ENCODE measurements at places on chromosomes 4 and X.

DNA sequence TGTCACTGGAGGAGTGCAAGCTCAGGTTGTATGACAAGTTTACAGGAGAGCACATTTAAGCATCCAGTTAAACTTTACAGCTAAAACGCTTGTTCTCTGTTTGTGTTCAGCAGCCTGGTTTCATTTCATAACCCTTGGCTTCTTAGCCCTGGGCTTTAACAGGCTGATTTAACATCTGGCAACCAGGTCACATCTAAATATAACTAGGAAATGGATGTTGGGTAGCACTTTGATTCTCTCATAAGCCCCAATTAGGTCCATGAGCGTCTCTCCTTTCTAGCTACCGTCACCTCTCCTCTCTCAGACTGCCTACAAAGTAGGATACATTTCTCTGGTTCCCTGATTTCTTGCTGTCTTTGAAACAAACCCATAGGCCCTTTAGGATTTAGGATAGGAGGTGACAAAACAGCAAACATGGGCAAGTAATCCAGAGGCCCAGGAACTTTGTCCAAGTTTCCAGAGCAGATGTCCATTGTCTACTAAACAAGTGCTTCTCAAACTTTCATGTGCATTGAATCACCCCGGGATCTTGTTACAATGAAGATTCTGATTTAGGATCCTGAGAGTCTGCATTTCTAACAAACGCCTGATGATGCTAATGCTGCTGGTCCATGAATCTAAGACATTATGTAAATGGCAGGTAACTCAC, 22.5 kb downstream of the OTUD6A start:
- DNase-seq: no peak

GRCh38 chr4:5789141-5789540, 78.1 kb downstream of the EVC start:
- no peak for DNase-seq

- DNase-seq: no peak
These were observed 228.5 kb upstream of the CASK start for GRCh38 chrX:42151808-42152207.

DNA sequence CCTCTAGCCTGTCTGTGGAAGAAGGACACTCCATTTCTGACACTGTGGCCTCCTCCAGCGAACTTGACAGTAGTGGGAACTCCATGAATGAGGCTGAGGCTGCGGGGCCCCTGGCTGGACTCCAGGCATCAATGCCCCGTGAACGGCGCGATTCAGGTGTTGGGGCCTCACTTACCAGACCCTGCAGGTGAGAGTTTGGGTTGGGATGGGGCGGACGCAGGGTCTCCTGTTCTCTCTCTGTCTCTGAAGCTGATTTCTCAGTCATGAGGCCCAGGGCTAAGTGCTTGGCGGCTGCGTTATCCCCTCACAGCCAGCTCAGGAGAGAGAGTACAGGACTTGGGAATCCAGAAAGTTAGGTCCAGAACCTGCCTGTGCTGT, 71.0 kb downstream of the STARD8 start:
- no peak for DNase-seq

DNA sequence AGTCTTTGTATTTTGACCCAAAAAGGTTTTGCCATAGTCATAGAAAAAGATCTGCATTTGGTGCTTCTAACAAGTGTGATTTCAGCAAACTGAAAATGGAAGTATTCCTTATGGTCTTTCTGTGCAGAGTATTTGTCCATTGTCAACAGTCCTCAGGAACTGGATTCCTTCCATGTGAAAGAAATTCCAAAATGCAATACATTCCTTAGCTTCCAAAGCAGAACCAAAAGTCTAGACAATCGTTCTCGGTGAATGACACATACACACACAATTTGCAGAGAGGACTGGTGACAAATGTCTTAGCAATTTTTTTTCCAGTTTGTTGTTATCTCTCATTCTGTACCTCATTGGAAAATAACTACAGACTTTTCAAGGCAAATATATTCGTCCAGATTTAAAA, 562.2 kb upstream of the SLIT2 start:
- DNase-seq: no peak

DNA sequence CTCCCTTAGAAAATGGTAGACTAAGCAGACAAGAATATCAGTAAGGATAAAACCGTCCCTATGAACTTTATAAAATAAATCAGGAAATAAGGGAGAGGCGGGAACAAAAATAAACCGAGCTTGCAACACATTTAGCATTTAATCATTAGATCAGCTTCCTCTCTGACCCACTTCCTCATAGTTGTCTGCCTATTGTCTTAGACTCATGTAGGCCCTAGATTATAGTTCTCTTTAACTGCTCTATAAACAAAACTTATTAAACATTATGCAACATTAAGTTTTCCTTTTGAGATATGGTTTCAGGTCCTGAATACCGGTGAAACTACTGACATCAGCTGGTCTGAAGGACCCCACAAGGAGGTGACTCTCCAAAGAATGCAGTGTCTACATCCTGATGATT, 15.8 kb upstream of the SRD5A3 start:
- DNase-seq: no peak

GRCh38 chrX:129791336-129791735, 11.6 kb downstream of the SASH3 start:
- DNase-seq: no peak

DNA sequence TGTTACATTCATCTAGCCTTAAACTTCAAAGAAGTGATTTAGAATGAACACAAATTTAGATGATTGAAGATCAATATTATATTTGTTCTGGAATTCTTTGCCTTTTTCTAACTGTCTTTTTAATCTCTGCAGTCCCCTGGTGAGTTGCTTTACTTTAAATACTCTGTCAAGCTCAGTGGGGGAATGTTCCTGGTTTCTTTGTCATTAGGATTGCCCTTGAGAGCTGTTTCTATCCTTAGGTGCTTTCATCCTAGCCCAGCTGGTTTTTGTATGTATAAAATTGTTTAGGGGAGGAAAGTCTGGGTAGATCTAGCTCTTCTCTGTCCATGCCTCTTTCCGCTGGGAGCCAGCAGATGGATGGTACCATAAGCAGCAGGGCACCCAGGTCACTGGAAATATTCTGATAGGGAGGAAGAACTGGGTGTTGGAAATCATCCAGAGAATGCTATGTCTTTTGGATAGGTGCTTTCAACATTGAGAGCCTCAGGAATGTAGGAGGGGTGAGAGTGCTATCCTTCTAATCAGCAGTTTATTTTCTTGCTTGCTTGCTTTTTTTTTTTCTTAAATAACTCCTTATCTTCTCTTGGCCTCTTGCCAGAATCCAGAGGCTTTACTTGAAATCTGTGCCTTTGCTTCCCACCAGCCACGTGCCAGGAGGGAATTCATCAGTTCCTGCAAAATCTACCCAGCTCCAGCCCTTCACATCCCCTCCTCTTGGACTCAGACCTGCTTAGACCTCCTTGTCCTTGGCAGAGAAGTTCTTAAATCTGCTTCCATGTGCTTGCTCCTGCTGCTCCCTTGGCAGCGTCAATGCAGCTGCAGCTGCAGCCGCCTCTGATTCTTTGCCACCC, 215.3 kb upstream of the ANXA3 start:
- no peak for DNase-seq

DNA sequence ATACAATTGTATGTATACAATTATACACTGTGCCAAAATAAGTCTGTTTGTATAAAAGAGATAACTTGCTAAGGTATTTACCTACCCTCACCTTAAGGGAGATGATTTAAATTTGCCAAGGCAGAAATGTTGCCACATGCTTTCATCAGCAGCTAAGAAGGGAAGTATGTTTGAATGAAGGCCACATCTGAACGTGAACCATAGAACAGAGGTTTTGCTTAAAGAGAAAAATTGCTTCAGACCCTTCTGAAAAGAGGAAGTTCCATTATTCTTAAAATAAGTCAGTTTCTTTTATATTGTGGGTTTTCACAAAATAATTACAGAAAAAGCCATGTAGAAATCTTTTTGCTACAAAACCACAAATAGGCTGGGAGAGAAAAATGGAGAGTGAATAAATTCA, 621.5 kb upstream of the HTR2C start:
- DNase-seq: no peak

DNA sequence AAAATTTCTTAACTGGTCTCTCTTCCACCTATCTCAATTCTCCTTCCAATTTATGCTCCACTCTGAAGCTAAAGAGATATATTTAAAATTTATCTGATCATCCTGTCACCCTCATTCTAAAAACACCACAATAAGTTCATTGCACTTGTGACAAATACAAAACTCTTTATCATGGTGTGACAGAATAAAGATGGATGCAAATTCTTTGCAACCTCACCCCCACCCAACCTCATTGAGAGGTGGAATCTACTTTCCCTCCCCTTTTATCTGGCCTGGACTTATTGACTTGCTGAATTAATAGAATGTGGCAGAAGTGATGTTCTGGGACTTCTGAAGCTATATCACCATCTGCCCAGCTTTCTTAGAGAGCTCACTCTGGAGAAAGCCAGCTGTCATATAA, 46.5 kb downstream of the IDS start:
- no peak for DNase-seq

- no peak for DNase-seq
These were observed 26.5 kb upstream of the DGKK start for GRCh38 chrX:50497114-50497513.

DNA sequence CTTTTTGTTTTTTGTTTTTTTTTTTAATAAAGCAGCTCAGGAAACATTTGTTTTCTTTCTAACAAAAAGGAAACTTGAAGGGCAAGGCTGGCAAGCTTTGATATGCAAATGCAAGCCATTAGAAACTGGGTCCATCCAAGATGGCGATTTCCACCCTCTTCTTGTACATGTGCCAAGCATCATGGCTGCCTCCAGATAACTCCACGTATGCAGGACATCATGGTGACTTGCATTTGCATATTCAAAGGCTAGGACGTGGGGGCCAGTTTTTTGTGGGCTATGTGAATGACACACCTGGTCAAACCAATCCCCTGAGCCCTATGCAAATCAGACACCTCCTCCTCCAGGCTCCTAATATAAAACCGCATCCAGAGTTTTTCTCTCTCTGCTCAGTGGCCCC, 692.6 kb downstream of the FAM133A start:
- DNase-seq: no peak

DNA sequence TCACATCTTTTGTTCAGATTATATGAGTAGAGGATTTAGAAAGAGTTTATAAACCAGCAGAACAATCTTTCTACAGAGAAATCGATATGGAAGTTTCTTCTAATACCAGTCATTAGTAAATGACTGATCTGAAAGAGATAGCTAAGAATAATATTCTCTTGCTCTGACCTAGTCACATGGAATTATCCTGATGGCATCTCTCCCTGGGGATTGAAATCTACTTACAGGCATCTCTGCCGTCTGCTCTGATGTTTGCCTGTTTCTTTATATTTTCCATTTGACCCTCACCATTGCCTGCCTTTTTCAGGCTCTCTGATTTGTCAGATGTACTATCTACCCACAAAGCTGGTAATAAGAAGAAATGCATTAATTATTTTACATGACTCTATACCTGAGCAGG, 1157.3 kb downstream of the PCDH7 start:
- DNase-seq: no peak

- DNase-seq: no peak
These were observed 105.8 kb upstream of the MAGEB18 start for GRCh38 chrX:26032111-26032912.

- no peak for DNase-seq
These were observed 1389.4 kb downstream of the C4orf33 start for GRCh38 chr4:130485371-130485770.

DNA sequence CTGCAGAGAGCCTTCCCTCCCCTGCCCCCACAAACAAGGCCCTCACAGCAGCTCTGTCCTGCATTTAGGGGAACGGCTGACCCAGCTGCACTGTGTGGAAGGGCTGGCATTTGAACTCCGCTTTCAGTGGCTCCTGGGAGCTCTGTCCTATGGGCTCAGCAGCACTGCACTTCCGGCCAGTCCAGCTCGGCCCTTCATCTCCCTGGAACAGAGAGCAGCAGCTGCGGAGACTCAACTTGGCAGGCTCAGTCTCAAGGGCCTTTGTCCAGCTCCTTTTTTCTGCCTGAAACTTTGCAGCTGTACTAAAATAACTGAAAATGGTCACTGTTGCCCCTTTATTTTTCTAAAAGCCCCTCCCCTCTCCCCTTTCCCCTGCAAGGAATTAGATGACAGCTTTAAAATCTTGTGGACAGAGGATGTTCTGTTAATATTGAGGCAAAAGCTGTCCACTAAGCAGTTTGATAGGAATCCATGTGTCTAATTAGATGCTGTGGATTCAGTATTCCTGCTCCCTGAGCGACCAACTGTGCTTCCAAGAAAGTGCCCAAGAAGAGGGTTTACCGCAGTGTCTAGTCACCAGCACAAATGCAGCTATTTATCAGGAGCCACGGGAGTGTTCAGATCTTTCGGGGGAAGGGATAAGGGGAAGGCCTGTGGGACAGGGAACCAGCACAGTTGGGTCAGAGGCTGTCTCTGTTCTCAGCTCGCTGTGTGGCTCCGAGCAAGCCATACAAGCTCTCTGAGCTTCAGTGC, 133.1 kb downstream of the AFAP1 start:
- DNase-seq: peak; percentile 64

DNA sequence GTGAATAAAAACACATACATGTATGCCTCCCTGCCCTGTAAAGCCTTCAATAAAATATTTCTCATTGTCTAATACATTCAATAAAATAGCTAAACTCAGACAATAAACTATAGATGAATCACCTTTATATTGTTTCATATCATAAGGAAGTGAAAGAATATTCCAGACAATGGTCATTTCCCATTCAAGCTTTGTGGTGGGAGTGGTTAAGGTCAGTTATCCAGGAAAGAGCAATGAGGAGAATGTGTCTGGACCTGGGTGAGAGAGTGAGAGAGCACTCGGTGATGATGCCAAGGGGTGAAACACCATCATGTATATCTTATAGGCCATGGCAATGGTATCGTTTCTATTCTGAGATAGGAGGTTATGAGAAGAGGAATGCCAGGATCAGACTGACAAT, 197.8 kb downstream of the PDHA2 start:
- no peak for DNase-seq

DNA sequence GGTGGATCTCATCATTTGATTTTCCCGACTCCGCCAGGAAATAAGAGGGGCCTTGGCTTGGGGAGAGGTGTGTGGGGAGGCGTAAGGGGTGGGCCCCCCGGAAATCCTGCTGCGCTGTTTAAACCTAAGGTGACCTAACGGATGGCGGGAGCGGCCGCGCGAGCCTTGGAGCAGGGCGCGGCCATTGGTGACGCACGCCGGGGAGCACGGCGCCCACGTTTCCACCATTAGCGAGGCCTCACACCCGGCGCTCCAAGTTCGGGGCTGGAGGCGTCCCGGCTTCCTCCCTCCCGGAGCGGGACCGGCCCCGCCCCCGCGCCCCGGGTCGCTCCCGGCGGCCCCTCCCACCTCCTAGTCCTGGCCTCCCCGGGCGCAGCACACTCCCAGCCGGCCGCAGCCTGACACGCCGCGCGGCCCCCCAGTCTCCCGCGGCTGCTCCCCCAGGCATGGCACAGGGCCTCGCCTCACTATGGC, at the start of gene SMS:
SMS (plus strand) TSS at position 354 of the 474 bp plus-strand sequence; CDS start at position 470, 116 bp downstream.
- peak; percentile 50 for DNase-seq

Data from hippocampal formation (tissue), 2 donors.